ENCODE measurements at places on chromosomes 3 and 15.

DNA sequence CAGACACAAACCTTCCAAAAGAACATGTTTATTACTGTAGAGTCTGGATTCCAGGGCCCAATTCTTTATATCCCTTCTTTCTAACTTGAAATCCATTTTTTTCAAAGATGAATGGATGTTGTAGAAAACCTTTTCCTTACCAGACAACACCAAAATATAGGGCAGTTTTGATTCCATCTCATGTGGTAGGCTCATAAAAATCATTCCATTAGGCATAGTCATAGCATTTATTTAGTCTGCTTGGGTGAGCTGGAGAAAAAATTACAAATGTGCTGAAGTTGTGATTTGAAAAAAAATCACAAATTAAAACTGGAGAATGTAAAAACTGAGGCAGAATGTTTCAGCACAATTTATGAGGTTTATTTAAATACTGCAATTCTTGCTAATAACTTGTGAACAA is 199.3 kb upstream of the TBC1D5 start:
- DNase-seq, result peak; percentile 15

GRCh38 chr15:70017801-70018200 is 79.9 kb downstream of the TLE3 start:
- no peak for DNase-seq

- DNase-seq, result no peak
Measured at GRCh38 chr3:56484122-56484521, 15.9 kb upstream of the ERC2 start.

DNA sequence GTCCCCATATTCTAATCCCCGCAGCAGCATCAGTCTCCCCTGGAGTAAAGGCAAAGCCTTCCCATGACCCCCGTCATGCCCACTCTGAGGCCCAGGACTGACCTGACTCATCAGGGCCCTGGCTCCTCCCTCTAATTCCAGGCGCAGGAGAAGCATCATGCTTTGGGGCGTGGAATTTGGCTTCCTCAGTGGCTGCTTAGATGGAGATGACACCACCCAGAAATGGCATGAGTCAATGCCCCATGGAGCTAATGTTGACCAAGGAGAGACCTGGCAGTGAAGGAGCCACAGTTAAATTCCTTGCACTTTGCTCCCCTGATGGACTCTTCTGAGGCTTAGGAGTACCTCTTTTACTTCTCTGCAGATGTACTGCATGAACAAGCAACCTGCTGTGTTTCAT is 204.2 kb upstream of the PROK2 start:
- peak; percentile 51 for DNase-seq

GRCh38 chr3:78994174-78995027 is 773.4 kb downstream of the ROBO1 start:
- DNase-seq, result no peak

- DNase-seq, result no peak
Measured at GRCh38 chr3:54714035-54714434, 213.8 kb downstream of the LRTM1 start.

GRCh38 chr3:49906073-49906743 is 2.5 kb upstream of the MST1R start:
- DNase-seq, result peak; percentile 89

- peak; percentile 41 for DNase-seq
Measured at GRCh38 chr3:15610082-15610759, 8.7 kb downstream of the BTD start.

GRCh38 chr3:134255404-134255803 is 4.7 kb upstream of the RYK start:
- DNase-seq, result no peak

- peak; percentile 11 for DNase-seq
Measured at GRCh38 chr3:115226844-115227445, 79.9 kb upstream of the ZBTB20 start.

- no peak for DNase-seq
Measured at GRCh38 chr3:53750253-53751210, 95.7 kb downstream of the CHDH start.

DNA sequence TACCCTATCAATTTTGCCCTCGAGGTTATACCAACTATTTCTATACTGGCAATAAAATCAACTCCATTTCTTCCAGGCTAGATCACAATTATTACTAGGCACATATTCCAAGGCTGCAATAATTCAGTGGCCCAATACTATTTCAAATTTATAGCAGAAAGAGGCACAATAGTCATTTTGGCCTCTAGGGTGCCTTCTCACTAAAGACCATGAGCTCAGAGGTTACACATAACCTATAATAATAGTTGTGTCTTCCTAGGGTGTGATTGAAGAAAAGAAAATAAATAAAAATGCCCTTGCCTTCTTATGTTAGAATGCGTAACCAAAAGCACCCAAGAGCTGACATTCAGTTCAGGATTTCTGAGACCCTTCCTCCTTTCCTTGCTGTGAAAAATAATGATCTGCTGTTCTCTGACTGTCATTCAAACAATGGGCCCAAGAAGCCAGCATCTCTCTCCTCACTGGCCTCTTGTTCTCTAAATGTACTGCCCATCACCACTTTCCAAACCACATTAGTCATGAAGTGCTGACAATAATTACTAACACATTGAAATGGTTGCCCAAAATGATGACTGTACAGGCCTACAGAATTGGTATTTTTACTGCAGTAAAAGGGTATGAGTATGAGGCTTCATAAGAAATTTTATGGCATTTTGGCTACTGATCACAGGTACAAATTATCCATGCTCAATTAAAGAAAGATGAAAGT is 244.8 kb downstream of the LRRN1 start:
- DNase-seq, result no peak

- DNase-seq, result peak; percentile 89
Measured at GRCh38 chr15:66566963-66567531, 1.2 kb upstream of the LCTL start.

DNA sequence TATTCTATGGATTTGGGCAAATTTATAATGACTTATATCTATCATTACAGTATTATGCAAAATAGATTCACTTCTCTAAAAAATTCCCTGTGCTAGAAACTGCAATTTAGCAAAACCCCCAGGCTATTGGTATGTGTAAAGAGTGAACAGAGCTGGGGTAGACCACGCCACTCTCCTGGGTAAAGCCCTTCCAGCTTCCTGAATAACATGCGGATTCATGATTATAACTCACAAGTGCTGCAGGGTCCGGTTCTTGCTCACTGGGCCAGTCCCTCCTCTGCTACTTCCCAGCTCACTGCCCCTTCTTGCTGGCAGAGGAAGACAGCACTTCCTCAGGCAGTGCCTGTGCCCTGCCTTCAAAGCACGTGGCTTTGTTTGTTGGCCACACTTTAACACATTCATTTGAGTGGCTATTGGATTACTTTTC is 4.1 kb downstream of the CD80 start:
- DNase-seq, result no peak

GRCh38 chr15:50881121-50882048 is 27.1 kb upstream of the AP4E1 start:
- DNase-seq, result no peak

DNA sequence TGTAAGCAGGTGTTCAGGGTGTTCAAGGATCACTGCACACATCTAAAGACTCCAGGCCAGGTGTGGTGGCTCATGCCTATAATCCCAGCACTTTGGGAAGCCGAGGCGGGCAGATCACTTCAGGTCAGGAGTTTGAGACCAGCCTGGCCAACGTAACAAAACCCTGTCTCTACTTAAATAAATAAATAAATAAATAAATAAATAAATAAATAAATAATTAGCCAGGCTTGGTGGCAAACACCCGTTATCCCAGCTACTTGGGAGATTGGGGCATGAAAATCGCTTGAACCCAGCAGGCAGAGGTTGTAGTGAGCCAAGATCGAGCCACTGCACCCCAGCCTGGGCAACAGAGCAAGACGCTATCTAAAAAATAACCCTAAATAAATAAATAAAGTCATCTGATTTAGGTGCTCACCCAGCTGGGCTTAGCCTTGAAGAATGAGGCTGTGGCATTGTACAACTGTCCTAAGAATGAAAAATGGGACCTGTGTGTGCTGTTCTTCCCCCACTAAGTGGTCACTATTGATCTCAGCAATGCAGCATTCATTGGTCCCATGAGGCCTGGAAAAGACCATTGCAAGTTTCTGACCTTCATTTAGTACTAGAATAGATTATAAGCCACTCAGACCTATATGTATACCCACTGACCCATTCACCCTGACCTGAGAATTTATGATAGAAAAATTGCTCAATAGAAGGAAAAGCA is 82.8 kb upstream of the ABHD17C start:
- no peak for DNase-seq

- DNase-seq, result peak; percentile 27
Measured at GRCh38 chr3:4474683-4475490, 7.8 kb upstream of the SUMF1 start.

DNA sequence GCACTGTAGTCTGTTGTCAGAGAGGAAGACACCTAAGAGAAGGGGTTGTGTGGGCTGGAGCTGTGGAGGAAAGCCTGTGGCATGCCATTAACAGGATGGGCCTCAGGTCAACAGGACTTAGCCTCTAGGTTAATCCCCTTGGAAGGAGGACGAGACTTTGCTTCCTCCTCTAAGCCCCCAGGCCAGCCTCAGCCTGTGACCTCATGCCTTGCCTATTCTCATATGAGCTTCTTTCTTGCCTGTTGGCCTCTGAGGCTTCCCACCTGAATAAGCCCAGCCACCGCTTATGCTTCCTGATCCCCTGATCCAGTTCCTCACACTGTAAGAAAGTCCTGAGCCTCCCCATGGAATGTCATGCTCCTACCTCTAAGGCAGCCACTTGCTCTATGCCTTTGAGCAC is 52.2 kb upstream of the TBC1D21 start:
- DNase-seq, result no peak

DNA sequence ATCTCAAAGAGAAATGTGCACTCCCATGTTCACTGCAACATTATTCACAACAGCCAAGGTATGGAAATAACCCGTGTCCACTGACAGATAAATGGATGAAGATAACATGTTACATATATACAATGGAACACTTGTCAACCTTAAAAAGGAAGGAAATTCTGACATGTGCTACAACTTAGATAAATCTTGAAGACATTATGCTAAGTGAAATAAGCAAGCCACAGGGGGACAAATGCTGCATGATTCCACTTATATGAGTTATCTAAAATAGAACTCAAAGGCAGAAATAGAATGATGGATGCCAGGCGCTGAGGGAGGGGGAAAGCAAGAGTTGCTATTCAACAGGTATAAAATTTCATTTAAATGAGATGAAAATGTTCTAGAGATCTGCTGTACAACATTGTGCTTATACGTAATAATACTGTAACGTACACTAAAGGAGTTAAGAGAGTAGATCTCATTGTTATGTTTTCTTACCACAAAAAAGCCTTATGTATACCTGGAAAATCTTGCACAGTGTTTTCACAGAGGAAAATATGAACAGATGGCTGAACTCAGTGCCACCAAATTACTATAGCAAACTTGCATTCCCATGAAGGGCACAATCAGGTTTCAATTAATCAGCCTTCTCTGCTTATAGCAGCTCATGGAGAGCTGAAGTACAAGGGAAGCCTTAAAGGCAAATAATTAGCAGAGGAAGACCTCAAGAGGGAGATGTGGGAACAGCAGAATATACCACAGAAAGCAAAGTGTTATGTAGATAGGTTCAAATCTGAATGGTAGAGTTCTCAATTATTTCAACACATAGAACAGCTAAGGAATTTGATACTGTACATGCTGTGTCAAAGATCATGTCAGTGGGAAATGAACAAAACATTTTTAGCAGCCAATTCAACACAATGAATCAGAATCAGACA is 8.1 kb upstream of the VPS39 start:
- DNase-seq, result no peak

DNA sequence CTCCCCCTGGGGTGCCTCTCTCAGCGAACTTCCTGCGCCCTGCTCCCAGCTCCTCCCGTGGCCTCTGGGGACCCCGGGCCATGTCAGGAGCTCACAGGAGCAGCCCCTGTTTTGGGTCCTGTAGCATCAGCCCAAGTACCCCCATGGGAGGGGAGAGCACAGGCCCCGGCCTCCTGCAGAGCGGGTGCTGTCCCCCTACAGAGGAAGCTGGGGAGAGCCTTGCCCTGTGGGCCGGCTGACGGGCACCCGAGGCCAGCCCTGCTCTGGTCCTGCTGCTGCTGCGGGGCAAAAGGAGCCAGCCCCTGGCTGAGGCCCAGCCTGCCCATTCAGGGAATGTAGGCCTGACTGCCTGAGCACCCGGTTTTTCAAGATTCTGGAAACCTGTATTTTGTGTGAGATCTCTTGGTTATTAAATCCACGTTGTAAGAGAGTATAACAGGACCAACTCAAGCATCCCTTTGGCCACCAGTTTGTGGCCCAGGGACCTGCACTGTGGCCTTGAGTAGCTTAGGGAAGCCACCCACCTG is 12.4 kb downstream of the PLXNA1 start:
- no peak for DNase-seq

DNA sequence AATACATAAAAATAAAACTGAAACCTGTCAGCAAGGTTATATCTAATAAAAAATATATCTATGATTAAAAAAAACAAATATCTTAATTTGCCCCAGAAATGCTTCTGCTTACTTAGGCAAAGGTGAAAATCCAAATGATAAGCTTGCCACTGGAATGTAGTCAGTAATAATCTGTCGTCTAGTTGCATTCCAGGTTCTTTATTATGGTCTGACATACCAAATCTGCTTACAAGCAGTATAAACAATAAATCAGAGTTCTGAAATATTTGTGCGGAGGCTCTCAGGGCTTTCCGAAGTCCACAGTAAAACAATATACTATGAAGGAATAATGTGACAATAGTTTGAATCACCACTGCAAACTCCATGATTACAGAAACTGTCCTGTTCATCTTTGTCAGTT is 1133.5 kb downstream of the ROBO1 start:
- no peak for DNase-seq

- DNase-seq, result no peak
Measured at GRCh38 chr3:183275418-183275817, 22.4 kb downstream of the B3GNT5 start.

DNA sequence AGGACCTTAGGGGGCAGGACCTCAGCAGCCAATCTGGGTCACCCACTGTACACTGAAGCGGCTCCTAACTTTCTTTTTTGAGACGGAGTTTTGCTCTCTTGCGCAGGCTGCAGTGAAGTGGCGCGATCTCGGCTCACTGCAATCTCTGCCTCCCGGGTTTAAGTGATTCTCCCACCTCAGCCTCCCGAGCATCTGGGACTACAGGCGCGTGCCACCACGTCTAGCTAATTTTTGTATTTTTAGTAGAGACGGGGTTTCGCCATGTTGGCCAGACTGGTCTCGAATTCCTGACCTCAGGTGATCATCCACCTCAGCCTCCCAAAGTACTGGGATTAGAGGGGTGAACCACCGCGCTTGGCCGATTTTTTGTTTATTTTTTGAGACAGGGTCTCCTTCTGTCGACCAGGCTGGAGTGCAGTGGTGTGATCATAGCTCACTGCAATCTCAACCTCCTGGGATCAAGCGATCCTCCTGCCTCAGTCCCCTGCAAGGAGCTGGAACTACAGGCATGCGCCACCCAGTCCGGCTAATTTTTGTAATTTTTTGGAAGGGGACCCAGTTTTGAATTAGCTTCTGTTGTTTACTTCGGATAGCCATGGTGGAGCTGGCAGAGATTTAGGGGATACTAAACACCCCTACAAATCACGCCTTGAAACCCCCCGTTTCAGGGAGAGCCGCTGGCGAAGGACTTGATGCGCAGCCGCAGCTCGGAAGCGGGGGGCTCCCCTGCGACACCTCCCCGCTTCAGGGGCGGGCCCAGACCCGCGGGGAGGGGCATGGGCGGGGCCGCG is 1.5 kb upstream of the CLK3 start:
- no peak for DNase-seq
